MG63 (cell line): ENCODE measurements at places on chromosomes 7 and 10. TPM values are rescaled to one million over a fixed set of nuclear protein-coding genes. Genes with fewer than 3 reads are reported as not detected.

- no peak for DNase-seq
Observed at GRCh38 chr10:37865957-37866803, 8.8 kb upstream of the ZNF248 start.

PRLHR gene
- not detected in 2 replicates for total RNA-seq

GRCh38 chr10:105950410-105950809 lies 1214.1 kb downstream of the SORCS1 start:
- DNase-seq: peak; percentile 11

TMEM213 gene
- not detected in 2 replicates for total RNA-seq

FFAR4 gene
- 0.16 TPM in 1 of 2 replicates, not detected in the other for total RNA-seq
